CD4-positive, CD25-positive, alpha-beta regulatory T cell (primary cell): ENCODE measurements at places on chromosomes 4 and X.

DNA sequence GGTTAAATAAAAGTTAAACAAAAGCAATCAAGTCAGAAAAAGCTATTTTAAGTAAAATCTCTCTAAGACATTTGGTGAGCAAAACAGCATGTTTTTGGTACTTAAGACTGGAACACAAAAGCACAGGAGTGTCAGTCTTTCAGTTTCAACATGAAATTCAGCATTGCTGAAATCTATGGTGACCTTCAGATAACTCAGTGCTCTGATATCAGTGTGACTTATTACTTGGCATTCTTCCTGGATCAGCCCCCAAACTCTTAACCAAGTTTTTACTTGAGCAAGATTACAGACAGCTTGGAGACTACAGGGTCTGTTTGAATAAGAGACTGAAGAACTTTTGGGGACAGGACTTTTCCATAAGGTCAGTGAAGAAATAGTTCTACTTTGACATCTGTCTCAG, 437.2 kb downstream of the RAPGEF2 start:
- no peak for DNase-seq

GRCh38 chr4:8602686-8603430, 10.3 kb downstream of the CPZ start:
- no peak for DNase-seq

DNA sequence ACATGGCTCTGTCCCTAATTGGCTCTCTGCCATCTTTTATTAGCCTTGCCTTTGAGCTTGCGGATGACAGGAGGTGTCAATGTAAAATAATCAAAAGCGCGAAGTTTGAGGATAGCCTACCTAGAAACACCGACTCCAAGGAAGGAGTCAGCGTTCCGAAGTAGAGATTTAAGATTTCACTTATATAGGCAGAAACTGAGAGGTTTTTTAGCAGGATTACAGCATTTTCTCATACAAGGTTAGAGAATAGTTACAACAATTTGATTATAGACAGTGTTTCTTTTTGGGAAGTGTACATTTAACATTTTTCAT, 499 bp upstream of the NFXL1 start:
- no peak for DNase-seq

- no peak for DNase-seq
Observed at GRCh38 chrX:28133763-28134162, 152.5 kb upstream of the DCAF8L1 start.

GRCh38 chr4:145014365-145014764, 83.6 kb downstream of the ANAPC10 start:
- no peak for DNase-seq

DNA sequence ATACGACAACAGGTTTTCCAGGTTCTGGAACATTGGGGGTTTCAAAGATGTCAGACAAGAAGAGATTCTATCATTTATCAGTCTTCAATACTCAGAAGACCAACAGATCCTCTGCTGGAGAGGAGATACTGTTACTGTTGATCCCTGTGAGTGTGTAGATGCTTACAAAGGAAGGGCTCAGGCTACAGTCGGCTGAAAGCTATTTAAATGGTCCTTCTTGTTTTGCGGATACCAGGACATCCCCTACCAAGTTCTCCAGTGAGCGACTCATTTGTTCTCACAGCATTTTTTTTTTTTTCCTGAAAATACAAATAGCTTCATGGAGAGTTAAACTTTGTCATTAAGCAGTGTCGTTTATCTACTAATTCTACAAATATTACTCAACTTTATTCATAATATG, 201.6 kb downstream of the CAMK2D start:
- DNase-seq = no peak

- no peak for DNase-seq
Observed at GRCh38 chrX:10828036-10828435, 207.7 kb upstream of the MID1 start.

- no peak for DNase-seq
Observed at GRCh38 chrX:44871114-44871645, 1.8 kb upstream of the KDM6A start.

DNA sequence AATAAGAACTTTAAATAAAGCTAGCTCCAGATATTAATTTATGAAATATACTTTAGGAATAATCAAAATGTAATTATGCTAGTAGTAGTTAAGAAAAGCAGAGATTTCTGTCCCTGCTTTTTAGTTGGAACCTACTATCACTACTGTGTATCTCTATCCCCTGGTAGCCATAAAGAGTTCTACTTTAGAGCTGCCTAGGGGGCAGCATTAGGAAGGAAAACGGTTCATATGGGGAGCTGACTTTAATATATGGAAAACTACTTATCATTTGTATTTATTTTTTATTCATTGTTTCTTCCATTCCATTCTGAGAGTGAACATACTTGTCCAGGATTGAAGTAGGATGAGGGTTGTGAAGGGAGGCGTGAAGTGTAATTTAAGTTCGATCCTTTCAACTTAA, 40.9 kb downstream of the CPEB2 start:
- no peak for DNase-seq

GRCh38 chr4:6076391-6076790, 58.2 kb upstream of the C4orf50 start:
- DNase-seq = no peak

GRCh38 chrX:87409113-87409841, 108.3 kb upstream of the KLHL4 start:
- no peak for DNase-seq

- no peak for DNase-seq
Observed at GRCh38 chr4:108804648-108805273, 41.9 kb upstream of the ETNPPL start.

DNA sequence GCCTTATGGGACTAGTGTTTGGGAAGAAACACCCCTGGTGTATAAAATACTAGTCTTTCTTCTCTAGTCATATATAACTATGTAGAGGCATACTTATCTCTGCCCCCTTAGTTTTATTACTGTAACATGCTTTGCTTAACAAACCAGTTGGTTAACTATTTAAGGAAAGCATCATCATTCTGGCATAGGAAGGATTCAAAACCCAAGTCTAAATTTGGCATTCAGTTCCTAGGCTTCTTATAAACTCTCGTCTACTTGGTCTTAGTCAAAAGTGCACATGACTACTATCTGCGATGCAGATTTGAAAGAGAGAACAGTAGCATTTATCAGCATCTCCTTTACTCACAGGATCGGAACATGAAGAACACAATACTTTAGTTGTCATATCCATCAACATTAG, 111.3 kb downstream of the MFAP3L start:
- DNase-seq = no peak
